ENCODE measurements at places on chromosomes 3 and 15.

- no peak for DNase-seq
Observed at GRCh38 chr3:79204351-79204750, 563.4 kb downstream of the ROBO1 start.

DNA sequence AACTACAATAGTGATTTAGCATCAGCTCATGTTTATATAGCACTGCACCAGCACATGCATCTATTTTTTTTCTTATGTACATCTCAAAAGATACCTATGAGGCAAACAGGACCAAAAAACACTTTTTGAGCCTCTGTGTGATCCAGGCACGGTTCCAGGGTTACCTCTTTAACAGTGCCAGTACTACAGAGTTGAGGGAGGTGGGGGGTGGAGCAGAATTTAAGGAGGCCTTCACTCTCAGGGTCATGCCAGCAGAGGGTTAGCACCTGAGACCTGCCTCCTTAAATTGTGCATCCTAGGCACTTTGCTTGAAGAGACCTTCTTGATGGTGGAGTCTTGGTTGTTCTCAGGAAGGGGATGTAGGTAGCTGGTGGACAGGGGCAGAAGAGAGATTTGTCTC, 150.3 kb upstream of the TBL1XR1 start:
- DNase-seq = no peak

DNA sequence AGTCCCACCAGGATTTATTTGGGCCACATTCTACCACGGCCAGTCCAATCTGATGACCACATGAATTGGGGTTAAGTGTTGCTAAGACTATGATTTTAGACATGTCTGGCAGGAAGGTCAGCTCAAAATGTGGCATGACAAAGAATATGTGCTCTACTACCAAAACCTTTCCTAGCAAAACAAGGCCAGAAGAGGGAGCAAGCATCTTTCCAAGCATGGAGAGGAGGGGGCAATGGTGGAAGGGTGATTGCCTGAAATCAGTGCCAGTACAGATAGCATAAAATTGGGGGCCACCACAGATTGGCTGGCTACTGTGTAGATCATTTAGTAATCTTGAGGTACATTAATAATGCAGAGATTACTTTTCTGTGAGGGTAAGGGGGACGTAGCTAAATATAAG, 43.2 kb downstream of the TMEM39A start:
- no peak for DNase-seq

GRCh38 chr3:16897254-16897926, 12.6 kb downstream of the PLCL2 start:
- peak; percentile 77 for DNase-seq

DNA sequence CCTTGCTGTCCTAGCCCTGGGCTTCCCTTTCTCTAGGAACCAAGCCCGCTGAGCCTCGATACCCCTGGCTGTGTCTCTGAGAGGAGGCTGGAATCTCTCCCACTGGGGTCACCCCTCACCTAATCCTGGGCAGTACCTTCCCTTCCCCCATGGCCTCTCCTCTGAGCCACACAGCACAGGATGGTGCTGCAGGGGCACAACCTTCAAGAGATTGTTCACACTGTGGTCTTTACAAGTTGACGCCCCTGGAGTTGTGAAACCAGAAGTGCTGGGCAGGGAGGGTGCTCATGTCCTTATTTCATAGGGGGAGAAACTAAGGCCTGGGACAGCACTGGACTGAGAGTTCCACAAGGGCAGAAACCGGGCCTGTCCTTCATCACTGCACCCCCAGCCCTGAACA, 70.9 kb upstream of the TMEM115 start:
- DNase-seq = no peak
